ENCODE measurements at places on chromosomes 5 and 9.

GRCh38 chr5:4873652-4874051 is 266.5 kb upstream of the ADAMTS16 start:
- DNase-seq, result no peak

- no peak for DNase-seq
Measured at GRCh38 chr9:89880161-89880560, 275.3 kb downstream of the GADD45G start.

GRCh38 chr9:19769213-19769612 is 19.6 kb downstream of the SLC24A2 start:
- DNase-seq, result no peak

DNA sequence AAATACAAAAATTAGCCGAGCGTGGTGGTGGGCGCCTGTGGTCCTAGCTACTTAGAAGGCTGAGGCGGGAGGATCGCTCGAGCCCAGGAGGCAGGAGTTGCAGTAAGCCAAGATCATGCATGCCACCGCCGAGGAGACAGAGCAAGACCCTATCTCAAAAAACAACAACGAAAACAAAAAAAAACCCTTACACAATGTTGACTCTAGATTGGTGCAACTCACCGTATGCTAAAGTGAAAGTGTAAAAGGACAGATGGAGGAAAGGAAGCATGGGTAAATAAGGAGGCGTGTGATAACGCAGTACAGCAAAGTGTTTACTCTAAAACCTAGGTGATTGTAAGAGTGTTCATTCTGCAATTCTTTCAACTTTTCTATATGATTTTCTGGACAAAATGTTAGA is 15.9 kb upstream of the RUFY1 start:
- no peak for DNase-seq

- no peak for DNase-seq
Measured at GRCh38 chr5:72649449-72649848, 142.2 kb upstream of the ZNF366 start.

DNA sequence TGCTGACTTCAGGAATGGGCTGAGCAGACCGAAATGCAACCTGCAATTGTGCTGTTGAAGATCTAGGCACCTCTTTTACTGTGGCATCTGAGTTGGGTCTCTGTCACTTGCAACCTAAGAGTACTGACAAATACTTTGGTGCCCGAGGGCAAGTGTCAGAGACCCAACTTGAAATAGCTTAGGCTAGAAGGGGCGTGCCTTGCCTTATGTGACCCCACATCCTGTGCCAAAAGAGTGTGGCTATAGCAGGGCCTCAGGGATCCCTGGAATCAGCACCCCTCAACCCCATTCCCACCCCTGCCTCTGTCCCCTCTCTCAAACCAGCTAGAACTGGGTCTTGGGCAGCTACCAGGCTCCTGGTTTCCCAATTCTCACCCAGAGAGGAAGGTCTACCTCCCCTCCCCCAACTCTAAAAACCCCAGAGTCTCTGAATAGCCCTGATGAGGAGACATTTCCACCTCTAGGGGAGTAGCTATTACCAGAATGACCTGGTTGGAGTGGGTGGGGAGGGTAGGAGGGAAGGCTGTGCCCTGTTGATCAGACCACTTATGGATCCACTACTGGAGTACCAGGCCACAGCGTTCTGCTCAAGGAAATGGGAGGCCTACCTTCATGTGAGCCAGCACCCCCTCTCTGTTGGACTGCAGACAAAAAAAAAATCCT is 17.5 kb downstream of the RAI14 start:
- DNase-seq, result no peak

- DNase-seq, result no peak
Measured at GRCh38 chr9:137368431-137369035, 54.4 kb downstream of the EXD3 start.

DNA sequence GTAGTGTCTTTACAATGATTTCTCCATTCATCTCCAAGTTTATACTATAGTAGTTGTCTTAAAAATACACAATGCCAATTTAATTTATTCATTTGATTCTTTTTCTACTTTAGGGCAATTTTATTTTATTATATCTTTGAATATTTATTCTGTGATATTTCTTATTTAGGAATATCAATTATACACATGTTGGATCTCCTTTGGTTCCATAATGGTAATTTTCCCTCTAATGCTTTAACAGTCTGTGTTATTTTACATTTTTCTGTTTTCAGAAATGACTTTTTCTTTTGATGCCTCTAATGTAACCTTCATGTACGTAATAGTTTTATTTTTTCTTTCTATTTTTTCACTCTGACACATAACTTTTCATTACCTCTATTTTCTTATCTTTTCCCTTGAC is 153.0 kb downstream of the CSNK1G3 start:
- no peak for DNase-seq

- no peak for DNase-seq
Measured at GRCh38 chr9:36218011-36218410, 27.3 kb downstream of the CLTA start.

Measured in GM23338 (cell line).